ENCODE measurements at places on chromosomes 1 and 21.

DNA sequence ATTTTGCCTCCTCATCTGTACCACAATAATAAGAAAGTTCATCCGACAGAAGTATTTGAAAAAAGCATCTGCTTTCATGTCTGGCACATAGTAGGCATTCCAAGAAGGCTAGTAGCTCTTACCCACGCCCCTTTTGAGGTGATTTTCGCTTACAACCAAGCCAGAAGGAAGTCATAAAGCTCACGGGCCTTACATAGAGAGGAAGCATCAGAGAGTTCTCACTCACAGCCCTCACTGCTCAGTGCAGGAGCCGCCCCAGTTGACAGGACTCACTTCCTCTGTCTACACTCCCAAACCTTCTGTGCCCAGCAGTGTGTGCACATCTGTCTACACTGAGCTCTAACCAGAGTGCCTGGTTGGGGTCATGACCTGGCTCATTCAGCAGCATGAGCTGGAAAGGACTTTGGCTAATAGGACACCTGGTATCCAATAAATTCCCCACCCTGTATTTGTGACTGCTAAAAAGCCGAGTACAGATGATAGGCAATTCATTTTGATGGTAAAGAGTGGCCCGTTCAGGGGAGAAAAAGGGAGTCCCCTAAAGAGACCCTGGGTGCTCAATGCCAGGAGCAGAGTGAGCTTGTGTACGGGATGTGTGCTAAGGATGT is 36.8 kb upstream of the DUSP10 start:
- no peak for DNase-seq

- DNase-seq, result no peak
Measured at GRCh38 chr1:197017558-197018146, 40.3 kb downstream of the CFHR5 start.

DNA sequence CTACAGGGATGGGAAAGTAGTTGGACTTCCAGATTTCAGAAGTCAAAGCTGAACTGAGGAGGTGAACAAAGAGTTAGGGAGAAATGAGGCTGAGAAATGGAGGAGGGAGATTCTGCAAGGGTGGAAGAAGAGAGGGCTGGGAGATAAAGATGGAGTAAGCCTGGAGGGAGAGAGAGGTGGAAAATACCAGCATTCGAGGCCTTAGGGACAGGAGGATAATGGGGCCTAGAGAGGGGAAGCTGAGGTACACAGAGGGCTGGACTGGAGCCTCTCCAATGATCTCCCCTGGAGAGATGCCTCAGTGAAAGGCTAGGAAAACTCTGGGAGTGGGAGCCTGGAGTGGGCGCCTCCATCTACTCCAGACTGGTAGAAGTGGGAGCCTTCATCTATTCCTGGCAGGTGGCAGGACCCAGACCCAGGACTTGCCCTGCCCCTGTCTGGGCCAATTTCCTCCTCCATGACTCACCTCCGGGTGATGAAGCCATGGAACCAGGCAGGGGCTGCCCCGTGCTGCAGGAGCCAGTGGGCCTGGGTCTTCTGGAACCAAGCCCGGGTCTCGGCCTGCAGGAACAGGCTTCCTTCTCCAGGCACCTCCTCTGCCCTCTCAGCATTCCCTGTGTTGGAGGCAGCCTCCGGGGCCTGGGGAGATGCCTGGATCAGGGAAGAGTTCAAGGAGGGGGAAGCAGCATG is 1.9 kb downstream of the SH2D2A start:
- no peak for DNase-seq

- no peak for DNase-seq
Measured at GRCh38 chr1:203267912-203268311, 37.4 kb upstream of the BTG2 start.

DNA sequence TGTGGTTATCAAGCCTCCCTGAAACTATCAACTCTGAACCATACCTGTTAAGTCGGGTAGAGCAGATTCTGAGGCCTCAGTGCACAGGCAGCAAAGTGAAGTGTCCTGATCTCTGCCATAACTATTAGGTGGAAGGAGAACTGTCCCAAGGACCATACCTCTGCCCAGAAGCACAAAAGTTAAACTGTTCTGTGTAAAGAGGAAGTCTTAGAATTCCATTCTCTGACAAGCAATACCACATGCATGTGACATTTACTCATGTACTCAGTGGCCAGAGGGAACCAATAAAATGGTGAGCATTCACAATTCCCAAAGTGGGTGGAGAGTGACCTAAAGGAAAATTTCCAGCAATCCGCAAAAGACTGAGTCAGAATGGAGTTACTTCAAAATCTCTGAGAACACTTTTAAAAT is 61.0 kb downstream of the TOR3A start:
- peak; percentile 95 for DNase-seq

- DNase-seq, result no peak
Measured at GRCh38 chr1:201949491-201949890, 3.1 kb upstream of the LMOD1 start.

GRCh38 chr1:13667691-13668090 is 32.3 kb upstream of the PRDM2 start:
- DNase-seq, result no peak

- DNase-seq, result peak; percentile 90
Measured at GRCh38 chr1:41360786-41361494, at the start of gene FOXO6. FOXO6 (plus strand) TSS chr1:41361434.

GRCh38 chr1:31551208-31551607 is 25.1 kb upstream of the TINAGL1 start:
- DNase-seq, result no peak

GRCh38 chr1:12028957-12029511 is 9.7 kb downstream of the MIIP start:
- DNase-seq, result no peak

DNA sequence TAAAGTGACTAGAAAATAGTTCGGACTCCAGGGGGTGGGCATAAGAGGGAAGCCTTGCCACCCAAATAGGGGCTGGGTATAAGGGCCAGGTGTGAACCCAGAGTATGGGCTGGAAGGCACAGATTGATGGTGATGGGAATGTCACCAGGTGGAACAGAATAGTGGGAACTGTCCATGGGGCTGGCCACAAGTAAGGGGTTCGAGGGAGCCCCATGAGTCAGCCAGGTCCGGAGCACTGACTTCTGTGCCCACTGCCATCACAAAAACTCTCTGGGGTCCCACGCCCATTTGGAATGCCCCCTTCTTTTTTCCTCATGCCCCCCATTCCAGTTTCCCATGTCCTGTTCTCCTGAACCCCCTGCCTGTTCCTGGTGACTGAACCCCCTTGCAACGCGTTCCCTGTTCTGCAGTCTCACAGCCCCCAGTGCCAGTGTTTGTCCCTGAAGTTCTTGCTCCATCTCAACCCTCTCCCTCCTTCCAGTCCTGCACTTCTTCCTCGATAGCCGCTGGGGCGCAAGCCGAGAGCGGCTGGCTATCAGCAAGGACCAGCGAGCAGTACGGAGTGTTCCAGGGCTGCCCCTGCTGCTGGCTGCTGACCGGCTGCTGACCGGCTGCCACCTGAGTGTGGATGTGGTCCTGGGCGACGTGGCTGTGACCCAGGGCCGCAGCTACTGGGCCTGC is 7.9 kb downstream of the TRIM46 start:
- no peak for DNase-seq

GRCh38 chr1:72932025-72932424 is 649.7 kb upstream of the NEGR1 start:
- no peak for DNase-seq

- no peak for DNase-seq
Measured at GRCh38 chr1:187045371-187045770, 216.6 kb downstream of the PLA2G4A start.

GRCh38 chr1:64343105-64343822 is 126.7 kb upstream of the CACHD1 start:
- DNase-seq, result peak; percentile 74

DNA sequence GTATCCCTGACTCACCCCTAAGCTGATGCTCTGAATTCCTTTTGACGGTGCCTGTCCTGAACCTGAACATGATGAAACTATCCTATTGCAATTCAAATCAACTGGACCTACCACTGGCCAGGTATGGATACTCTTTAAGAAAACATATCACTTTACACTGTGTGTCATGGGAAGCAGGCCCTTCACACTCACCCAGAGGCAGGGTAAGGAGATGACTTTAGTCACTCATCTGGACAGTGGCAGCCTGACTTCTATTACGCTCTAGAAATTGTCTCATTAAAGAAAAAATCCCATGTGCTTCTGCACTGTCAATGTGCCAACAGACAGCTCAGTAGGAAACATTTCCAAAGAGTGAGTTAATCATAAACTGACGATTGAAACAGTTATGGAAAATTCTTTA is 94.3 kb downstream of the VAV3 start:
- DNase-seq, result no peak

DNA sequence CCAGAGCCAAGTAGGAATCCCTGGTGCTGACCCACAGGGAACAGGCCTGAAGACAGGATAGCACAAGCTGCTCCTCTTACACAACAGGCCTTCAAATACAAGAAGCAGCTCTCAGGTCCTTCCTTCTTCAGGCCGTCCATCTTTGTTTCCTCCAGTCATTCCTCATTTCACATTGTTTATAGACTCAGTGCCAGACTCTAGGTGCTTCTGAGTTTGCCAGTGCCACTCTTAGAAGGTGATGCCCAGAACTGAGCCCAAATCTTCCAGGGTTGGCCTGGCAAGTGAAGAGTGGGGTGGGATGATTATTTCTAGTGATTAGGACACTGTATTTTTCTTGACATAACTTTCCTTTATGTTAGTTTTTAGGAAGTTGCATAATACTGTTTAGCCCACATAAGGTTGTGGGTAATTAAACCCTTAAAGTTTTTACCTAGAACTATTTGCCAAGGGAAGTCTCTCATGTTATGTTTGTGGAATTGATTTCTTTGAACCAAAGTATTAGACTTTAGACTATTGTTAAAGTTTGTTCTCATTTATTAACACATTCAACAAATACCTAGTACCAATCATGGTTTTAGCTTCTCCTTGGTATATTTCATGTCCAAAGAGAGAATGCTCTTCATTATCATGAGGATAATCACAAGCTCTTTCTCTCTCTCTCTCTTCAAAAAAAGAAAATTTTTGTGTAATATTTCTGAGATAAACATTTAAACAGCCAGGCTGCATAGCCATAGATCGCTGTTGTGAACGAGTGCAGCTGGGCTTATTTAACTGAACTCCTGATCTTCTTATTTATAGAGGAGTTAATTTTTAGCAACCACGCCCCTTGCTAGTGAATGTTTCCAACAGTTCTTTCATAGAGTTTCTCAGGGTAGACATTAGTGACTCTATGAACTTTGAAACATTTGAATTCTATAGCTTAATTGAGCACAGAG is 47.7 kb downstream of the PGM1 start:
- no peak for DNase-seq

GRCh38 chr1:41479000-41479807 is 5.3 kb downstream of the EDN2 start:
- DNase-seq, result no peak

DNA sequence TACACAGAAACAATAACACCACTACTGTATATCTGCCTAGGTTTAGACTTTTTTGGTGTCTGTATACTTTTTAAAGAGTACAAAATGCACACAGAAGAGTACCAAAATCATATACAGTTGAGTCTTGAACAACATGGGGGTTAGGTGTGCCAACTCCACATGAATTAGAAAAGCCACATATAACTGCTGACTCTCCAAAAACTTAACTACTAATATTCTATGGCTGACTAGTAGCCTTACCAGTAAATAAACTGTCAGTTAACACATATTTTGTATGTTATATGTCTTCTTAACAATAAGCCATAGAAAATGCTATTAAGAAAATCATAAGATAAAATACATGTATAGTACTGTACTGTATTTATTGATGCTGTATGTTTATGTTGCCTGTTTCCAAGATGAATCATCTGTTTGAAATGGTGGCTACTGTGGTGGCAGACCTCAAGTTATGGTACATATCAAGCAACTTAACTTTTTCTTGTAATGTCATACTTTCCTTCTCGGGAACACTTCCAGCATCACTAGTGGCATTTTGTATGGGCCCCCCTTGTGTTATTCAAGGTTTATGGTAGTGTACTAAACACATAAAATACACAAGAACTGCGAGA is 71.2 kb downstream of the LHX4 start:
- DNase-seq, result no peak

- no peak for DNase-seq
Measured at GRCh38 chr1:111585447-111586086, 34.0 kb upstream of the RAP1A start.

- DNase-seq, result no peak
Measured at GRCh38 chr1:216905137-216905536, 181.9 kb upstream of the ESRRG start.

- no peak for DNase-seq
Measured at GRCh38 chr1:43444836-43445235, 8.9 kb downstream of the HYI start.

GRCh38 chr1:22971161-22971560 is 1.5 kb downstream of the LACTBL1 start:
- no peak for DNase-seq

DNA sequence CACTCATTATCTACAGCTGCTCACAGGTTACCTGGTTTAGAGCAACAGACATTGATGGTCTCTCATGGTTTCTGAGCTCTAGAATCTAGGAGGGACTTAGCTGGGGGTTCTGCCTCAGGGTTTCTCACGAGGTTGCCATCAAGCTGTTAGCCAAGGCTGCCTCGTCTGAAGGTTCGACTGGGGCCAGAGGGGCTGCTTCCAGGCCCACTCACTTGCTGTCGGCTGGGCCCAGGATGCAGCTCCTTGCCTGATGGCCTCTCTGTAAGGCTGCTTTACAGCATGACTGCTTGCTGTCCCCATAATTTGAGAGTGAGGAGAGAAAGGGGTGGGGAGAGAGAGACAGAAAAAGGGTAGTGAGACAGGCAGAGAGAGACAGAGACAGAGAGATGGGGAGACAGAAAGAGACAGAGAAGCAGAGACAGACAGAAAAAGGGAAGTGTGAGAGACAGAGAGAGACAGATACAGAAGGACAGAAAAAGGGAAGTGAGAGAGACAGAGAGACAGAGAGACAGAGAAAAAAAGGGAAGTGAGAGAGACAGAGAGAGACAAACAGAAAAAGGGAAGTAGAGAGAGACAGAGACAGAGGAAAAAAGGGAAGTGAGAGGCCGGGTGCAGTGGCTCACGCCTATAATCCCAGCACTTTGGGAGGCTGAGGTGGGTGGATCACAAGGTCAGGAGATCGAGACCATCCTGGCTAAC is 106.8 kb upstream of the C1orf174 start:
- DNase-seq, result no peak

- DNase-seq, result no peak
Measured at GRCh38 chr1:98887507-98887906, 117.2 kb downstream of the PLPPR5 start.

DNA sequence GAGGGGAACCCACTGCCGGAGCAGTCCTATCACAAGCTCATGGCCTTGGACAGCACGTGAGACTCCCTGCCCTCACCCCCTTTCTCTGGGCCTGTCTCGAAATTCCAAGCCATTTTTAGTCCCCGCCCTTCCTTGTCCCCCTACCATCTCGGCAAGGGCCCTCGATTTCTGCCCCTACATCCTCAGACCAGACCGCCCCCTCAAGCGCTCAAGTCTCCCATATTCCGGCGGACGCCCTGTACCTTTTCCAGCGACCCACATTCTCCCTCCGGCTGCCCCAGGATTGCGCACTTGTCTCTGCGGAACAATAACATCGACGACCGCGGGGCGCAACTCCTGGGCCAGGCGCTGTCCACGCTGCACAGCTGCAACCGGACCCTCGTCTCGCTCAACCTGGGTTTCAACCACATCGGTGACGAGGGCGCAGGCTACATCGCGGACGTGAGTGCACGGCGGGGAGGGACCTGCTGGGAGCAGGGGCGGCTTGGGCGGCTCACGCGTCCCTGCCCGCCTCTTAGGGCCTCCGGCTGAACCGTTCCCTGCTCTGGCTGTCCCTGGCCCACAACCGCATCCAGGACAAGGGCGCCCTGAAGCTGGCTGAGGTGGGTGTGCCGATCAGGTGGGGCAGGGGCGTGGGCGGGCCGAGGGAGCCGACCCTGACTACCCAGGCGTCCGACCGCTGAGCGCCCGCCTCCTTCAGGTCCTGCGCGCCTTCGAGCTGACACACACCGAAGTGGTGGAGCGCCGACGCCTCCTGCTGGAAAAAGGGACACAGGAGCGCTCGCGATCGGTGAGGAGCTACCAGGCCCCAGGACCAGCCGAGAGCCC is 7.0 kb downstream of the LRRC71 start:
- DNase-seq, result peak; percentile 41
